ENCODE measurements at places on chromosomes 11 and 22.

DNA sequence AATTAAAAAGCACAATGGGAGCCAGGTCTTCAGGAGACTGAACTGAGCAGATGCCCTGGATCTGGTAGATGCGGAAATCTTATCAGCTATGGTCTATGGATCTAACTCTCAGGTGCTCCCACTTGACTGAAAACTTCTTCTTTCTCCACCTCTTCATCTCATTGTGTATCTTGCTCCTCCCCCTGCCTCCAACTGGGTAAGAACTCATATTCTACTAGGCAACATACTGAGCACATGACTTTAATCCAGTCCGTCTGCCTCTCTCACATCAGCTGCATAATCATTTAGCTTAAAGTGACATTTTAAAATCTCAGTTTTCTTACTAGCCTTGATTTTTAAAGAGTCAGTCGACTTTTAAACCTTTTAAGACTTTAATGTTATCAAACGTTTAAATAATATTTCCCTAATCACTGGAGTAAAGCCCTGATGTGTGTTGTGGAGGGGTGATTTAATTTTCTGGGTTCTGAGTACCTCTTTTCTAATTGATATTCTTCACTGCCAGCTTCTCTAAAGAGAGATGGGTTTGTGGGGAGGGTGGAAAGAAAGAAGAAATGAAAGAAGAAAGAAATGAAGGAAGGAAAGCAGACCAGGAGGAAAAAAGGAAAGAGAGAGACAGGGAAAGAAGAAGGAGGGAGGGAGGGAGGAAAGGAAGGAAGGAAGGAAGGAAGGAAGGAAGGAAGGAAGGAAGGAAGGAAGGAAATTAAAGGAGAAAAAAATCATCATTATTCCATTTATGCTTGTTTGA lies 592.8 kb upstream of the ARHGAP42 start:
- DNase-seq: no peak

- DNase-seq: no peak
Observed at GRCh38 chr22:43100225-43100624, 10.3 kb upstream of the BIK start.

- peak; percentile 31 for DNase-seq
Observed at GRCh38 chr11:12318791-12319438, 58.5 kb upstream of the PARVA start.

DNA sequence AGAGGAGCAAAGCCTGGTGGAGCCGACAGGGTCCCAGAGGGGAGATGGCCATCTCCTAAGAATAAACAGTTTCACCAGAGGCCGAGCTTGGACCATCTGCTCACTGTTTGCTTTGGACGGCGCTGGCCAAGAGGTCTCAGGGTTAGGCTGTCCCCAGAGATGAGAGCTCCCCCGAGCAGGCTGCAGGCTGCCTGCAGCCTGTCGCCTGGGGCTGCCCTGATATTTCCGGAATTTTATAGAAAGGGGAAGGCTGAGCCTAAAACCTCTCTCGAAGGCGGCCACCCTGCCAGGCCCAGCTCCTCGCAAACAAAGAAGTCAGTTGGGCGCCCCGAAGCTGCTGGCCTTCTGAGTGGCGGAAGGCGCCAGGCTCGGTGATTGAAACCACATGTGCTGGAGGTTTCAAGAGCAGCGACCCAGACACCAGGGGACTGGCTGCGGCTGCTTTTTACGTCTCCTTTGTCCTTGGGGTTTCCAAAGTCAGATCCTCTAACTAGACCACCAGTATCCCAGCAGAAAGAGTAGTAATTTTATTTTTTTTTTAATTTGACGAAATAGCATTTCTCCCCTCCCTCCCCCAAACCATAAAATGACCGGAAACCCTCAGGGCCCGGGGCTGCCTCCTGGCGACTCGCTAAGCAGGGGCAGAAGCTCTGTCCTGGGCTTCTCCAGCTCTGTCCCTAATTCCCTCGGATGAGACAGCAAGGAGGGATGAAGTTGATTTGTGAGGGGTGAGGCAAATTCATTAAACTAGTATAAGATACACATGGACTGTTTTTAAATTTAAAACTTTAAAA lies 57.4 kb downstream of the CLMP start:
- DNase-seq: no peak

DNA sequence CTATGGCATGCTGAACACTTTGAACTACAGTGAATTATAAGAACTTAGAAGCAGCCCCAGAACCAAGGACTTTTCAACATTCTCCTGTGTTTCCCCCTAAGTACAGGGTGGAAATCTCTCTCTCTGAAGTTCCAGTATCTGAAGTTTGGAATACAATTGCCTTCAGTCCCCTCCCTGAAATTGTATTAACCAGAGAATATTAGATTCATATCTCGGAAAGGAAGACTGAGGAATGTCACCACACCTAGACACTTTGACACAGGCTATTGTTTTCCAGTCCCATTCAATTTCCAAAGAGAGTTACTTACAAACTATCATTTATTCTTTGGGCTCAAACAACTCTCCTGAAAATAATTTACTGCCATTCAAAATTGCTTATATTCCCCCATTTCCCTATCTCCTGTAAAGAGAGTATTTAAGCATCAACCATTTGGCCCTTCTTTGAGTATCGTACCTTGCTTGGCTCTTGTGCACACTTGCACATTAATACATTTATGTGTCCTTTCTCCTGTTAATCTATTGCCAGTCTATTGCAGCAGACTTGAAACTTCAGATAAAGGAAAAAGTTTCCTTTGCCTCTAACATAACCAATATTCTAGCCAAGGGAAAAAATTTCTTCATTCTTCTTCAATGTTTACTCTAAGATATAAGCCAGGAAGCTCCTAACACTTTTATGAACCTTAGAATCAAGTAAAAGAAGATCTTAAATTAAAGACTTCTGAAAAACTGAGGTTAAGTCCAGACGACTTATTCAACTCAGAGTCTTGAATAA lies 402.4 kb upstream of the DDI1 start:
- DNase-seq: no peak

DNA sequence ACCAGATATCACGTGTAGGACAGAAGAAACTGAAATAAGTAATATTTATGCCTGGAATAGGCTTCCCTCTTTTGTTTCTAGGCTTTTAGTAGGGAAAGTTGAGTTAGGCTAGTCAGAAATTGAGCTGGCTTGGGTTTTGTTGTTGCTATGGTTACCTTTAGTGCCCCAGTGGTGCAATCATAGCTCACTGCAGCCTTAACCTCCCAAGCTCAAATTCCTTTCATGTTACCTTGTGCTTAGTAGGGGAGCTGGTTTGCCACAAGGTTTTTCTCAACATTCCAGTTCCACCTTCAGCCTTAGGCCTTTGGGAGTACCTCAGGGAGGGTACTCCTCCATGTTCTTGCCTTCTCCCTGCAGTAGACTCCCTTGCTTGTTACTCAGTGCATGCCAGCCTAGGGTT lies 69.1 kb upstream of the SUSD2 start:
- DNase-seq: no peak

DNA sequence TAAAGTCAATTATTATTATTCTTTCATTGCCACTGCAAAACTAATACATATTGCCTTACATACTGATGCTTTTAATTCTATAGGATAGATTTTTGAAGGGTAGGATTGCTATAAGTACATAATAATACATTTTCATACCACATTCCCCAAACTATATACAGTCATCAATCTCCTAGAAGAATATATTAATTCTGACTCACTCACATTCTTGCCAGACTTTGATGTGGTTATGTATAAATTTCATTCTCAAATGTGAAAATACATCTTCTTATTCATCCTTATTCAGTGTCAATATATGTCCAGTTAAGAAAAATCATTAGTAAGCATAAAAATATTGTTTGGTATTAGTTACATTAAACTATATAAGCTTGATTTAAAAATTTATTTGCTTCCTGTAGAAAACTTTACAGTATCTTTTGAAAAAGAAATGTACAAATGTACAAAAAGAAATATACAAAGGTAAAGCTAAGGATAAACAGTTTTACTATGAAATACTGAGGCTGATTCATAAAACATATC lies 458.8 kb upstream of the CNTN5 start:
- DNase-seq: no peak

GRCh38 chr11:13327421-13327820 lies 49.8 kb downstream of the BMAL1 start:
- DNase-seq: no peak

DNA sequence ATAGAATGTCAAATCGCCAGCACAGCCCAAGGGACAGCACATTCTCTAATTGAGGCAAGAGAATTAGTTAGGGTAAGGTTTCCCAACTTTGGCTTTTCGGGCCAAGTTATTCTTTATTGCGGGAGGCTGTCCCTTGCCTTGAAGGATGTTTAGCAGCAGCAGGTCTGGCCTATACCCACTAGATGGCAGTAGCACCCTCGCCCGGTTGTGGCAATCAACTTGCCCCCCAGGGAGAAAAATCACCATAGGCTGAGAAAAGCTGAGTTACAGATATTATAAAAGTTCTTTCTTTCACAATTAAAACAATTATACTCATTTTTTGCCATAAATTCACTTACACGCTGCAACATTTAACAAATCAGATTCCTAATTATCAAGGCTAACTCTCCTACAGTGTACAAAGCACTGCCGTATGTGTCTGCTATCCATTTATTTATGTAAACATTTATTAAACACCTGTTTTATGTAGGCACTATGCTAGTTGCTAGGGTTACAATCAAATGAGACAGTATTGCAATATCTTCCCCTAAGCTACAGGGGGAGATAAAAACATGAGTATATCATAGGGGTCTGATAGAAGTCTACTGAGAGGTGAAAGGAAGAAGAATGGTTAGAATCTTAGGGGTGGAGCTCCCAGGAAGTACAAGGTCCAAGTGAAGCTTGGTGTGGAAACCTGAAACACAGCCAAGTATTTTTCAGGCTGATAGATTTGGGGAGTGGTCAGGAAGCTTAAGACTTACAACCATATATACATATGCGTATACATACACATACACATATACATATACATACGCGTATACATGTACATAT lies 452.3 kb downstream of the RAB38 start:
- peak; percentile 47 for DNase-seq

DNA sequence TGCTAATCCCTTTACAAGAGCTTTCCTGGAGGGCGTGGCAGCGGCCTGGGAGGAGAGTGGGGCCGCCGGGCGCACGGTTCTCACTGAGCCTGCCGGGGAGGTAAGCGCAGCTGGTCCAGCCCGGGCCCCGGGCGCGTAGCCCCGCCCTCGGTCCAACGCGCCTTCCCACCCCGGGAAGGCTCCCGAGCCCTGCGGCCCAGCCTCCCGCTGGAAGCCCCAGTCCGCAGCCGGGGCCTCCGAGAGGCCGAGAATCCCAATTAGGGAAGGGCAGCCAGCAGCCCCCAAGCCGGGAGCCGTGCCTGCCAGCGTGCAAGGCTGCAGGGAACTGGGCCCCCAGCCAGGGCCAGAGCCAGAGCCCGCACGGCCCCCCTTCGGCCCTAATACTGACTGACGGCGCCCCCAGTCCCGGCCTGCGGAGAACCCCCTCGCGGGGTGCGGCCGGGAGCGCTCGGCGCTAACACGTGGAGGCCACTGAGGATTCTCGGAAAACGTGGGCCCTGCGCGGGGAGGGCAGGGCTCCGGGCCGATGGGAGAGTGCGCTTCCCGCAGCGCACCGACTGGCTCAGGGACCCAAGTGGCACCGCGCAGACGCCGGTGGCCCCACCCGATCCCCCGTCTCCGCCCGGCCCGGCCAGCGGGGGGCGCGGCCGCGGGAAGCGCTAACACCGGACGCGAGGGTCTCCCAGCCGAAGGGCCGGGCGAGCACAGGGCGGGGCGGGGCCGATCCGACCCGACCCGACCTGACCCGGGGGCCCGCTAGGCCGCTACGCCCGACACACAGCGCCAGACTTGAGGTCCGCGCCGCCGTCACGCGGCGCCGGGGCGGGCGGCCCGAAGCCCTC lies 5.7 kb downstream of the ZFTA start:
- peak; percentile 82 for DNase-seq

DNA sequence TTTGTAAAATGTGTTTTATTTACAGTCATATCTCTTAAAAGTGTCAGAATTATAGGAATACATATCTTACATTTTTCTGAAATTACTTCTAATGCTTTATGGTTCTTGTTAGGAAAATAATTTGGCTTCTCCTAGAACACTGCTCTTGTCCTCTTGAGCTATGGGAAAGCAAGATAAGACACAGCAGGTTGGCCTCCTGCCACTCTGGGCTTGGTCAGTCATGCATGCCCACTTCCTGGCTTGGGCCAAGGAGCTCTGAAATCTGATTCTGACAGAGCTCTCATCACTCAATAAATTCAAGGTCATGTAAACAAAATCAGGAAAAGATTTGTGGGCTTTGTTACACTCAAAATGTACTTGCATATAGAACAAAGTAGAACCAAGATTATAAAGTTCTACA lies 1036.0 kb downstream of the OPCML start:
- no peak for DNase-seq

DNA sequence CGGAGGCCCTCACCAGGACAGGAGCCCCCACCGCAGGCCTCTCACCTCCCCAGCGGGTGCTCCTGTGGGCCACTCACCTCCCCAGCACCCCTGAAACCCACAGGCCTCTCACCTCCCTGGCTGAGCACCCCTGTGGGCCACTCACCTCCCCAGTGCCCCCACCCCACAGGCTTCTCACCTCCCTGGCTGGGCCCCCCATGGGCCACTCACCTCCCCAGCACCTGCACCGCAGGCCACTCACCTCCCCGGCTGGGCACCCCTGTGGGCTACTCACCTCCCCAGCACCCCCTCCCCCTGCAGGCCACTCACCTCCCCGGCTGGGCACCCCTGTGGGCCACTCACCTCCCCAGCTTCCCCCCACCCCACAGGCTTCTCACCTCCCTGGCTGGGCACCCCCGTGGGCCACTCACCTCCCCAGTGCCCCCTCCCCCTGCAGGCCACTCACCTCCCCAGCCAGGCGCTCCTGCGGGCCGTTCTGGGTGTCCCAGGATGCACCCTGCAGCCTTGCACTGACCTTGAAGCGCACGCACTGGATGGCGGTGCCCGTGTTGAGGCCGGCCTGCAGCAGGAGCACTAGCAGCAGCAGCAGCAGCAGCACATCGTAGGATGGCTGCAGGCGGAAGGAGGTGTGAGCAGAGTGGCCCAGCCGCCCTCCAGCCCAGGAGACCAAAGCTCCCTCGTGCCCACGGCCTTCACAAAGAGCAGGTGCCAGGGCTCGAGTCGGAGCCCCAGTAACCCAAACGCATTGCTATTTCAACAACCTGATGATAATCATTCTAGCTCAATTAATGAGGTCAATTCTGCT lies 5.7 kb upstream of the TTLL8 start:
- no peak for DNase-seq

- DNase-seq: no peak
Observed at GRCh38 chr22:19674929-19675253, 39.4 kb upstream of the SEPTIN5 start.

GRCh38 chr11:45262900-45263299 lies 23.2 kb downstream of the SYT13 start:
- DNase-seq: peak; percentile 76

Data from WERI-Rb-1 (cell line).